Tongue (tissue), 3 donors: ENCODE measurements at places on chromosomes 6 and 20.
A peak's percentile ranks its signal among the peaks of the same experiment; 100 is the strongest.

DNA sequence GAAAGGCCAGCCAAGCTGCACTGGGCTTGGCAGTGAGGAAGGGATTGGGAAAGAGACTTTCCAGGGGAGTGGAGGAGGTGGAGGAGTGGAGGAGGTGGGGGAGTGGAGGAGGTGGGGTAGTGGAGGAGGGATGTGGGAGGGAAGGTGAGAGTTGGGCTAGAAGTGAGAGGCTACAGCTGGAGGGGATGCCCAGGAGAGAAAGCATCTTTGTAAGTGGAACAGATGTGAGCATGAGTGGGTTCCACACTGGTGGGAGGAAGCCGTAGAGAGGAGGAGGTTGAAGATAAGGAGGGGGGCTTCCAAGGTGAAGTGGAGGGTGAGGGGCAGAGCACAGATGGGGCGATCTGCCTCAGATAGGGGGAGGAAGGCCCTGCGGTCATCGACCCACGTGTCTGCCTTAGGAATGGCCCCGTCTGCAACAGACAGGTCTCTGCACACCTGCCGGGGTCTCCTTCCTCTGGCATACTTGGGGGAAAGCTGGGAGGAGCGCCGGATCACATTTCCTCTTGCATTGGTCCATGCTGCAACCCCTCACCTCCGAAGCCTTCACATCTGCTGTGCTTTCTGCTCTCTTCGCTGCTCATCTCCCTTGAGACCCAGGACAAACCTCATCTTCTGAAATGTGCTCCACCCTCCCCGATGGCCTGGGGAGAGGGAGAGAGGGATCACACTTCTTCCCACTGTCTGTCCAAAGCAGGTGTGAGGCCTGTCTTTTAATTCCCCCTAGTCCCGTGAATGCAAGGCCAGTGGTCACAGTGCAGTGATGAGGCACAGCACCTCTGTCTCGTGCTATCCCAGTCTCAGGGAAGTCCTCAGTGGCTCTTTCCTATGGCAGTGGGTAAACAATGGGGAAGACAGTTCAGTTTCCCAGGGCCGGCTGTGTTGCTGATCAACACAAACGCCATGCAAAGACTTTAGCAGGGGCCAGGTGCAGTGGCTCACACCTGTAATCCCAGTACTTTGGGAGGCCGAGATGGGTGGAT, 48.6 kb upstream of the SNX9 start:
- peak; percentile 13 for DNase-seq

DNA sequence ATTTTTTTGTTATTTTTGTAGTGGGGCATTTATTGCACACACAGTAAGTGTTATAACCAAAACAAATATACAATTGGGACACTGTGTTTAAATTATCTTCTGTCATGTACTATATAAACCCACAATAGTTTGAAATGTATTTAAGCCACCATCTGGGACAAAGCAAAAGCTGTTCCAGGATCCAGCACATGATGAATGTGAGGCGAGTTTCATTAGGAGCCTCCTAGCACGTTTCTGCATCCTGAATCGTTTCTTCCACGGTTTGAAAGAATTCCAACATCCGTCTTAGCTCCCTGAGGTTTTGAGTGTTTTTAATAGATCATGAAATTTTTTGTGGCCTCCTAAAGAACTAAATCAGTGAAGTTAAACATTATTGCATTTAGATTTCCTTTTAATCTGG, 65.8 kb downstream of the EYA4 start:
- DNase-seq = peak; percentile 29

DNA sequence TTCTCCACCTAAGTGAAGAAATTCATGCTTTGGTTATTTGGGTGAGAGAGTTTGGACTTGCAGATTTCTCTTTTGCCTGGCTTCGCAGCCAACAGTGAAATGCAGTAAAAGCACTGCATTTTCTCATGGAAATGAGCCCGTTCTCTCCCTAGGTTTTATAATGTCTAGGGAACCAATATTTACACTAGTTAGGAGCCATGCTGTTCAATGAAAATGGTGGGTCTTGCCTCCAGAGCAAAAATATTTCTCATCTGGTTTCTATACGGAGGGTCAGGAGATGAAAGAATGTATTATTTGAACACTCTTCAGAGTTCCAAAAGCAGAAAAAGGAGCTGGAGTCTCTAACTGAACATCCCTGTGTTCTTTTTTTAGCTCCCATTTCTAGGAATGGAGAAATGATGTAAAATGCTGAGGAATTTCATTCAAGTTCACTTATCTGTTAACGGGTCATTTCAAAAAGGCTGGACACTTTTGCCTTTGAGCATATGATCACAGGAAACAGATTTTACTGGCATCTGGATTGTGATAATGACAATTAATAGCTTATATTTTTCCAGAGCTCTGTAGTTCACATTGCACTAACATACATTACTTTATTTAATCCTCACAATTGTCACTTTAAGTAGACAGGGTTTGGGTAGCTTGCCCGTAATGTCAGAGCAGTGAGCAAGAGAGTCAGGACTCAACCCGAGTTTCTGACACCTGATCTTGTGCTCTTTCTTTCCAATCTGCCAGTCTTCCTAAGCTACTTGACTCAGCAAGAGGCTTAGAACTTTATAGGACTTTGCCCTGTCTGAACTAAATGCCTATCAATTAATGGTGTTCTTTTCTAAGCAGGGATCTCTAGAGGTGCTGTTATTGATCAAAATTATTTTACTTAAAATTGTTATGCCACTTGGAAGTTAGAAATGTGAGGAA, 78.0 kb downstream of the PPP1R14C start:
- DNase-seq = no peak

DNA sequence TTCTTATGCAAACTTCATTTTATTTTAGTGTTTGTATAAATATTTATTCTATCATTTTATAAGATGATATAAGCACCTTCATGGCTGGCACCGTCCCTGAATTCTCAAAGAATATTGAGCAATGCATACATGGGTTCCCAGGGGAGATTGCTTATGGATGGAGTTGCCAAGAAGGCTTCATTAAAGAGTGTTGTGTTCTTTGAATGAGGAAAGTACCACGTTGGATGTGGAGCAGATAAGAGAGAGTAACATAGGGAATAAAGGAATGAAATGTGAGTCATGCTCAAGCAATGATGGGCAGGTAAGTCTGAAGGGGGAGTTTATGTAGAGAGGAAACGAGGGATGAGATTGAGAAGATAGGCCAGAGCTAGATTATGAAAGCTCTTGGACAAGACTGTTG, 10.3 kb downstream of the DSE start:
- no peak for DNase-seq
